CD4-positive, alpha-beta T cell treated with Interleukin-4 for 4 hours (primary cell): ENCODE measurements at places on chromosomes 1 and 21.

GRCh38 chr1:99820546-99820945 is 29.6 kb upstream of the AGL start:
- peak; percentile 40 for DNase-seq

DNA sequence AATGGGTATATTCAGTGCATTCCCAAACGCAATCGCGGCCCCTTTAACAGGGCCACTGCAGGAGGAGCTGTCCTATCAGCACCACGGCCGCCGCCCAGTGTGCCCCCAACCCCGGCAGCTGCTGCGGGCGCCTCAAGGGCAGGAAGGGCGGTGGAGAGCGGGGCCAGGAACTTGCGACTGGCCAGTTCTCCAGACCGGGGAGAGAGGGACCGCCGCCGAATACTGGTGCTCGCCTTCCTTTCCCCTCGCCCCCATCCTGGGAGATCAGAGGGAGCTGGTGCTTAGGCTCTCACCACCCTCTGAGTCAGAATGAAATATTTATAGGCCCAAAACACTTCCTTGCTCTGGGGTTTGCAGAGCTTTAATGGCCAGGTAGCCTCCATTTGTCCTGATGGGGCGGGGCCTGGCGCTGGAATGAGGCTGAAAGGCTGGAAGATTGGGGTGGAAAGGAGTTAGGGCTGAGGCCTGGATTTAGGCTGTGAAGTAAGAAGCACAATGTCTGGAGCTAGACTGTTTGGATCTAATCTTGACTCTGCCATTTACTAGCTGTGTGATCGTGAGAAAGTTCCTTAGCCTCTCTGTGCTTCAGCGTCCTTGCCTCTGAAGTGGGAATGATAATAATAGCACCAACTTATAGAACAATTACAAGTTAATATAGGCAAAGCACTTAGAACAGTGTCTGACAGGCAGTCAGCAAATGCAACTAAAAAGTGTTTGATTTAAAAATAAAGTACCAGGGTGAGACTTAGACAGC is 75.5 kb downstream of the NAV1 start:
- DNase-seq = no peak

- DNase-seq = no peak
Observed at GRCh38 chr1:74681449-74681848, 7.9 kb upstream of the ERICH3 start.

- no peak for DNase-seq
Observed at GRCh38 chr1:157380523-157380922, 171.8 kb downstream of the FCRL5 start.

DNA sequence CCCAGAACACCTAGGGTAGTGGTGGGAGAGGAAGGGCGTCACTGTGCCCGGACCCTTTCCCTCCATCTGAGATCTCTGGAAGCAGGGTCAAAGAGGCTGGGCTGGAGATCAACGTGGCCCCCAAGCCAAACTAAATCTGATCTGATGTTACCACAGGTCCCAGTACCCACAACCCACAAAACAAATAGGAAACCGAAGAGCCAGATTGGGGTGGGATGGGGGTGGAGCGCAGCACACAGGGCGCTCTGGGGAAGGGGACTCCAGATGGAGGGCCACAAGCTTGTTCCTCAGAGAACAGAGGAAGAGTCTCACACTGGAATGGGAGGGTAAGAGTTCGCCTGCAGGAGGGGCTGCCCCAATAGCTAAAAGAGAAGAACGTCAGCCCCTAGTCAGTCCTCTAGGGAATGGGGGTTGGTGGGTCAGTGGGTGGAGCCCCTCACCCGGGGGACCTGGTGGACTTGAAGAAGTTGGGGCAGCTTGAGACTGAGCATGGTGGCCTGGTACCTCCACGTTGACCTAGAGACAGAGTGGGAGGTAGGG is 1.5 kb downstream of the PAQR6 start:
- no peak for DNase-seq

- DNase-seq = peak; percentile 95
Observed at GRCh38 chr1:98870959-98871903, 133.4 kb downstream of the PLPPR5 start.

DNA sequence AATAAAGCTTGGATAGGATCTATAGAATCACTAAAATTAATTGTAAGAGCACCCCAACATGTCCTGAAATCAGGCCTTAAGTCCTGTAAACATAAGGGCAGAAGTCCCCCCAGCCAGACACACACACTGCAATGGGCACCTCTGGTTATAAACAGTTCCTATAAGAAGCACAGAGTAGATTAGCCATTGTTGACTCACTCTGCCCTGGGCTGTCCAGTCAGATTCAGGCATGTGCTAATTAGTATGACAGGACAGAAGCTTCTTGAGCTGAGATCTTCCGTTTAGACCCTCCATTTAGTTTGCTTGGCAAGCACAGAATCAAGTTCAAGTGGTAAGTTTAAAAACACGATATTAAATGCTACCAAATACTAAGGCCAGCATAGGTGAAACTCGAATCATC is 11.8 kb upstream of the DENND1B start:
- DNase-seq = no peak

GRCh38 chr1:920010-920409 is 3.7 kb upstream of the SAMD11 start:
- no peak for DNase-seq

DNA sequence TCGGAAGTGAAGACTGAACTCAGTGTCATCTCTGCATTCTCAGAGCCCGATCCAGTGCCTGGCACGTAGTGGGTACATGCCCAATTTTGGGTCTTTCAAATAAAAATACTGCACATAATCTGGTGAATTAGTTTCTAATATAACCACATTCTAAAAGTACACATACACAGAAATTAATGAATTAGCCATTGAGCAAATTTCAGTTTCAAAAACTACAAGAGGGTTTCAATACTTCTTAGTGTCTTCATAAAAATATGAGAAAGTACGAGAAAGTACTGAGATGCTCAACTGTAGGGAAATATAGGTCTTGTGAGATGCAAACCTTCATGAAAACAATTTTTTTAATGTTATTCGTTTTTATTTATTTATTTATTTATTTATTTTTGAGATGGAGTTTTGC is 86.9 kb downstream of the SMYD2 start:
- DNase-seq = no peak

- no peak for DNase-seq
Observed at GRCh38 chr1:60703155-60703554, 379.2 kb upstream of the NFIA start.

DNA sequence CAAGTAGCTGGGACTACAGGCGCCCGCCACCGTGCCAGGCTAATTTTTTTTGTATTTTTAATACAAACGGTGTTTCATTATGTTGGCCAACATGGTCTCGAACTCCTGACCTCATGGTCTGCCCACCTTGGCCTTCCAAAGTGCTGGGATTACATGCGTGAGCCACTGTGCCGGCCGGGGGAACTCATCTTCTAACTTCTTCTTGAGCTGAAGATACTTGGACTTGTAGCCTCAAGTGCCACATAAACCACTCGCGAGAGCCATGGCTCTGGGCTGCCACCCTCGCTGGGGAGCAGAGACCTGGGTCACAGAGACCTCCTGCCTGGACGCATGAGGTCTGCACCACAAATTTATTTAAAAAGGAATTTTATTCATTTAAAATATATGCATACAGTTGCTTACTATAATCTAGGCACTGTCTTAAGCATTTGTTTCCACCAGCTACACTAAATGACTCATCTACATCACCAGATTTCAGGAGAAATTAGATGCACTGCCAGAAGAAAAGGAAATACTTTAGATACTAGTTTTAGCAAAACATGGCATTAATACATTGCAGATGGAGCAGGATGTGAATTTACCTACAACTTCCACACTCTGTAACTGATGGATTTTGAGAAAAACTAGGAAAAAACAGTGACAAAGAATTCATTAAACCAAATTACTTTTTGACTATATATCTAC is 29.9 kb upstream of the PUM1 start:
- DNase-seq = no peak

DNA sequence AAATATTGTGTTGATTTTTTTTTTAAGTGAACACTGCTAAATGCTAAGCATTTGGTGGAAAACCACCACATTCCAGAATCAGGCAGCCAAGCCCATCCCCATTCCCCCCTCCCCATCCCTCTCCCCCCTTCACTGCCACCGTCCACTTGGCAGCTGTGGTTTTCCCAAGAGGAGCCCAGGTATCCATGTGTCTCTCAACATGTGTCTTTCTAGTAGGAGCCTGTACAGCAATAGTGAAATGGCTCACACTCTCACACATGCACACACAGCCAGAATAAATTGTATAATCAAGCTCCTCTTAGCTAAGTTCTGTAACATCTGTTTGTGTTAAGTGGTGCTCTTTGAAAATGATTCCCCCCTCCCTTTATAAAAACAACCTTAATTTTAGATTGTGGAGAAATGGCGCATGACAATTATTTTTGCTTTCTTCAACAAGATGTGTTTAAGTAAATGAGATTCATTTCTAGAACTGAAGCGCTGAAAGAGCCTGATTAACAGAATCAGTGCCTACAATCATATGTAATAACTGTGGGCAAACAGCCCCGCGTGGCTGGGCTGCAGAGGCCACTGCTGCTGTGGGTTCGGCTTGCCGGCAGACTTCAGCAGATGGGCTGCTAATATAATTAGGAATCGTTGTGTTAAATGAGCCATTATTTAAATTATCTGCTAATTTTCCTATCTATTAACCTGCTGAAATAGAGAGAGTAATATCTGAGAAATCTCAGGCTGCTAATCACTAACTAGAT is 43.3 kb downstream of the BACE2 start:
- DNase-seq = no peak

- peak; percentile 83 for DNase-seq
Observed at GRCh38 chr1:193458628-193459027, 272.2 kb upstream of the B3GALT2 start.

- DNase-seq = no peak
Observed at GRCh38 chr1:232440325-232441035, 189.5 kb downstream of the SIPA1L2 start.

DNA sequence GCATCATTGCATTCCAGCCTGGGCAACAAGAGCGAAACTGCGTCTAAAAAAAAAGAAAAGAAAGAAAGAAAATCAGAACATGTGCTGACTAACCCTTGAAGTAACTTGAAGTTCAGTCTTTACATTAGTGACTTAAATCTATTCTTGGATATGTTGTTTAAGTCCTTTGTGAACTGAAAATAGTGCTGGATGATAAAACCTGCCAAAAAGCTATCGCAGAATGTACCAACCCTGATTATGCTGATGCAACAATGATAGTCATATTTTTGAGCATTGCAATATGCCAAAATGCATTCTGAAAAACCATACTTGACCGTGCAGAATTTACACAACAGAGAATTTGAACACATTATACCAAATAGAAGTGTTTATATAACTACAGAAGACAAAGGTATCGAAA is 30.7 kb downstream of the SHISAL2A start:
- no peak for DNase-seq

DNA sequence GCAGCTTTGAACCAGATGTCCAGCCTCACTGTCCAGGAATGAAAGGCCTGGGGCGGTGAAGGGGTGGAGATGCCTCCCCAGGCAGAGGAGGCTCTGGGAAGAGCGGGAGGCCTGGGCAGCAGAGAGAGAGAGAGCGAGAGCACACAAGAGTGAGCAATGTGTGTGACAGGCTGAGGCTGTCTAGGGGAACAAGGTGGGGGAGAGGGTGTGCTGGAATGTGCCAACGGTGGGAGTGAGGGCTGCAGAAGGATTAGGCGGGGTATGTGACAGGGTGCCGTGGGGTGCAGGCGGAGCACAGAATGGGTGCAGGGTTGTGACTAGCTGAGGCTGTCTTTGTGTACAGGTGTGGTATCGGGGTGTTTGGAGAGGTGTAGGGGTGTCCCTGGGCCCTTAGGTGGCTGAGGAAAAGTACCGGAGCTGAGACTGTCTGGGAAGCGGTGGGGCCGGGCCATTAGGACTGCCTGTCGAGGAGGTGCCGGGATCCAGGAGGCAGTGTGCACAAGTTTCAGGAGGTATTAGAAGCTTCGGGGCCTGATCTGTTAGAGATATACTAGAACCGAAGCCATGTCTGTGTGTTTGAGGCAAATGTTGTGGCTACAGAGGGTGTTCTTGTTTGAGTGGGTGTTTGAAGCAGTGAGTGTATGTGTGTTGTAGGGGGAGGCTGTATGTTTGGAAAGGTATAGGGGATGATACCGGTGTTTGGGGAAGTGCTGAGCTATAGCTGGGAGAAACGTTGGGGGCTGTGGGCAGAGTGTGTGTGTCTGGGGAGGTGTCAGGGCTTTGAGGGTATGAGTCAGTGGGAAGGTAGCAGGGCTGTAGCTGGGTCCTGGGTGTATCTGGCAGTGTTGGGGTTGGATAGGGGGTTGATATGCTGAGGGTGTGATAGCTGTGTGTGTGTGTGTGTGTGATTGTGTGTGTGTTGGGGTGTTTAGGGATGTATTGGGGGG is 9.1 kb downstream of the AHDC1 start:
- peak; percentile 39 for DNase-seq

DNA sequence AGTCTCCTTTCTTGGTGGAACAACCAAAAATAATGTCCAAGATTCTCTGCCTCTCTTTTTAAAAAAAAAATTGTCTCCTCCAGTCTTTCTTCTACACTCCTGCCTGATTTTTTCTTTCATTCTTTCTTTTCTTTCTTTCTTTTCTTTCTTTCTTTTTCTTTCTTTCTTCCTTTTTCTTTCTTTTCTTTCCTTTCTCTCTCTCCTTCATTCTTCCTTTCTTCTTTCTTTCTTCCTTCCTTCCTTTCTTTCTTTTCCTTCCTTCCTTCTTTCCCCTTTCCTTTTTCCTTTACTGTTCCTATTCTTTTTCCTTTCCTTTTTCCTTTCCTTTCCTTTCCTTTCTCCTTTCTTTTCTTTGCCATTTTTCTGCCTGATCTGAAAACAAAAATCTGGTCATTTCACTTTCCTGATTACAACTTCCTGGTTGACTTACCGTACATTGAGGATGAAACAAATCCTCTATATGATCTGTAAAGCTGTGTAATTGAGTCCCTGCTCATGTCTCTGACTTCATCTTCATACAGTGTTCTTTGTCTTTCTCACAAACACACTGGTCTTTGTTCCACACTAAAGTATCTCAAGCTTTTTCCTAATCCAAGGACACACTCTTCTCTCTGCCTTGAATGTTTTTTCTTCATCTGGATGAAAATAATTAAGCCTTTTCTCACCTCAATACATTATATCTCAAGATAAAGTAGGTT is 6.1 kb upstream of the KRTAP23-1 start:
- no peak for DNase-seq

DNA sequence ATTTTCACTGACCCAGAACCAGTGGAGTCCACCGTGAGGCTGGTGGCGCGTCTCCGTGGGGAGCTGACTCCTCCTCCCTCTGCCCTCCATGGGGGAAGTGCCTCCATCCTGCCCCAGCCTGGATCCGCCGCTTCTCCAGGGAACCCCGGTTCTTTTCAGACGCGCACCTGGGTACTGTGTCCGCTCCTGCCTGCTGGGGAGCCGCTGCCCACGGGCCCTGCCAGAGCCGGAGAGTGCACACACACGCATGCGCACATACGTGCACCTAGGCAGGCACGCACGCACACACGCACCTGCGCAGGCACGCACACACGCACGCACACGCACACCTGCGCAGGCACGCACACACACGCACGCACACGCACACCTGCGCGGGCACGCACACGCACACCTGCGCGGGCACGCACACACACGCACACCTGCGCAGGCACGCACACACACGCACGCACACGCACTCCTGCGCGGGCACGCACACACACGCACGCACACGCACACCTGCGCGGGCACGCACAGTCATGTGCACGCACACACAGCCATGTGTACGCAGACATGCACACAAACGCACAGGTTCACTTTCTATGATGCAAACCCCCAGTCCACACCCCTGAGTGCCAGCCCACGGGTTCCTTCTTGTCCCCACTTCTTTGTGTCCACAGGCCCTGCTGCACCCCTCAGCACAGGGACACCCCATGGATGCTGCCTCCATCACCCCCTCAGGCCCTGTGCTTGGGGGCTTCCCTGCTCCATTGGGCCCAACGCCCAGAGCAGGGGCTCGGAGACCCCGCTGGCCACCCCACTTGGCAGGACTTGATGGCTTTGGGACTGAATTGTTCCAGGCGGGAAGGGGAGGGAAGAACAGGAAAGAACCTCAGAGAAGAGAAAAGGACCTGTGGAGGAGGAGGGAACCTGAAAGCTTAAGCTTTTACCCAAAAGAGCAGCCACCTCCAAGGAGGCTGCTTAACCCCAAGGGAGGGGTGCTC is 42.7 kb downstream of the MORN1 start:
- DNase-seq = no peak
